B cell (primary cell): ENCODE measurements at places on chromosomes 6 and 20. TPM values are rescaled to one million over a fixed set of nuclear protein-coding genes. Genes with fewer than 3 reads are reported as not detected.

Gene SLC24A3
- not detected in 2 replicates for polyA plus RNA-seq

Gene TMEM242
- 6.3 and 7.2 TPM in 2 replicates for polyA plus RNA-seq

Gene RAMACL
- 0.14 TPM in 1 of 2 replicates, not detected in the other for polyA plus RNA-seq

Gene SLC22A2
- polyA plus RNA-seq = not detected in 2 replicates

Gene KIF6
- not detected in 2 replicates for polyA plus RNA-seq

Gene PPP1R3G
- polyA plus RNA-seq = 0.04 and 0.09 TPM in 2 replicates

Gene TRIM38
- 29.3 and 33.3 TPM in 2 replicates for polyA plus RNA-seq

Gene TASP1
- 6.4 and 11.6 TPM in 2 replicates for polyA plus RNA-seq

Gene OR2B6
- polyA plus RNA-seq = not detected in 2 replicates

Gene PRND
- 0.03 TPM in 2 replicates for polyA plus RNA-seq

Gene SEMG1
- polyA plus RNA-seq = not detected in 2 replicates

Gene TDRD6
- 0.01 TPM in 1 of 2 replicates, not detected in the other for polyA plus RNA-seq

Gene CEP43
- 10.1 and 17.1 TPM in 2 replicates for polyA plus RNA-seq

Gene RIPPLY2
- polyA plus RNA-seq = not detected in 2 replicates

Gene MMP24
- not detected in 2 replicates for polyA plus RNA-seq

Gene CST5
- polyA plus RNA-seq = not detected in 2 replicates

Gene CAGE1
- polyA plus RNA-seq = 0.13 and 0.25 TPM in 2 replicates

Gene ARFGEF3
- polyA plus RNA-seq = not detected in 2 replicates

Gene TFAP2D
- not detected in 2 replicates for polyA plus RNA-seq

Gene STMND1
- polyA plus RNA-seq = not detected in 2 replicates

Gene FILIP1
- polyA plus RNA-seq = not detected in 2 replicates

Gene TNNC2
- 0.33 and 2.4 TPM in 2 replicates for polyA plus RNA-seq

Gene HDGFL1
- not detected in 2 replicates for polyA plus RNA-seq

Gene MEP1A
- polyA plus RNA-seq = not detected in 2 replicates

Gene XKR7
- polyA plus RNA-seq = 0.09 and 0.12 TPM in 2 replicates

Gene PGC
- not detected in 2 replicates for polyA plus RNA-seq

Gene SRMS
- 0.26 and 0.54 TPM in 2 replicates for polyA plus RNA-seq

Gene PI16
- 1.4 and 7.4 TPM in 2 replicates for polyA plus RNA-seq

Gene MYLK2
- not detected in 2 replicates for polyA plus RNA-seq

Gene NCOA6
- polyA plus RNA-seq = 14.7 and 16.0 TPM in 2 replicates

Gene RHAG
- polyA plus RNA-seq = not detected in 2 replicates

Gene SMOC2
- polyA plus RNA-seq = 0.06 TPM in 1 of 2 replicates, not detected in the other

Gene METTL24
- polyA plus RNA-seq = not detected in 2 replicates

Gene MUCL3
- polyA plus RNA-seq = not detected in 2 replicates

Gene CTAGE9
- not detected in 2 replicates for polyA plus RNA-seq

Gene LPIN3
- polyA plus RNA-seq = 0.29 and 1.2 TPM in 2 replicates

Gene IL17A
- polyA plus RNA-seq = not detected in 2 replicates
